ENCODE measurements at places on chromosomes 1 and 21. TPM values are rescaled to one million over a fixed set of nuclear protein-coding genes. Genes with fewer than 3 reads are reported as not detected.

The IQCC gene
- 2.3 TPM for total RNA-seq

The PLA2G2A gene
- total RNA-seq = not detected

The MAP7D1 gene
- total RNA-seq = 127 TPM

The OR2L8 gene
- total RNA-seq = not detected

The FCGR3A gene
- total RNA-seq = not detected

The ADORA1 gene
- 1.2 TPM for total RNA-seq

The DARS2 gene
- 42.7 TPM for total RNA-seq

The CTXND2 gene
- not detected for total RNA-seq
